ENCODE measurements at places on chromosomes 16 and 17.

DNA sequence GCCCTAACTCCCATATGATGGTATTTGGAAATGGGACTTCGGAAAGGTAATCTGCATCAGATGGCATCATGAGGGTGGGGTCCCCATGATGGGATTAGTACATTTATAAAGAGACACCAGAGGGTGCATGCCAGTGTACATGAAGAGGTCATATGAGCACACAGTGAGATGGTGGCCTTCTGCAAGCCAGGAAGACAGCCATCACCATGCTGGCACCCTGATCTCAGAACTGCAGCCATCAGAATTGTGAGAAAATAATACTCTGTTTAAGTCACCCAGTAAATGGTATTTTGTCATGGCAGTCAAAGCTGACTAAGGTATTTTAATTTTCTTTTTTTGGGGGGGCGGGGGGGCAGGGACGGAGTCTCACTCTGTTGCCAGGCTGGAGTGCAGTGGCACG is 47.1 kb upstream of the ABCA10 start:
- no peak for DNase-seq

GRCh38 chr17:37801171-37801570 is 56.3 kb upstream of the HNF1B start:
- DNase-seq, result no peak

DNA sequence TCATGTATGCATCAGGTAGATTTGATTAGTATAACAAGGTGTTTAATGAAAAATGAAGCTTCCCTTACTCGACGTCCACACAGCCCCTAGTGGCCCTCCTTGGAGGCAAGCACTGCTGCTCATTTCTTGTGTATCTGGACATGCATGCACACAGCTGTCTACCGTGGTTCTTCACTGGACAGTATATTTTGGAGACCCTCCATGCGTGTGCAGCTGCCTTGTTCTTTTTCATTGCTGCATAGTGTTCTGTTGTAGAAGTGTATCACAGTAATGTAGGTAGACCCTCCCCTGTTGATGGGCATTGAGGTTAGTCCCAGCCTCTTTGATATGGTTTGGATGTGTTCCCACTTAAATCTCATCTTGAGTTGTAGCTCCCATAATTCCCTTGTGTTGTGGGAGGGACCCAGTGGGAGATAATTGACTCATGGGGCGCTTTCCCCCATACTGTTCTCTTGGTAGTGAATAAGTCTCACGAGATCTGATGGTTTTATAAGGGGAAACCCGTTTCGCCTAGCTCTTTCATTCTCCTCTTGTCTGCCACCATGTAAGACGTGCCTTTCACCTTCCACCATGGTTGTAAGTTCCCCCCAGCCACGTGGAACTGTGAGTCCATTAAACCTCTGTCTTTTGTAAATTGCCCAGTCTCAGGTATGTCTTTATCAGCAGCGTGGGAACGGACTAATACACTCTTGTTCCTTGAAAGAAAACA is 6.3 kb downstream of the CMIP start:
- no peak for DNase-seq

GRCh38 chr17:64081802-64082799 is 47.8 kb downstream of the ERN1 start:
- peak; percentile 17 for DNase-seq

DNA sequence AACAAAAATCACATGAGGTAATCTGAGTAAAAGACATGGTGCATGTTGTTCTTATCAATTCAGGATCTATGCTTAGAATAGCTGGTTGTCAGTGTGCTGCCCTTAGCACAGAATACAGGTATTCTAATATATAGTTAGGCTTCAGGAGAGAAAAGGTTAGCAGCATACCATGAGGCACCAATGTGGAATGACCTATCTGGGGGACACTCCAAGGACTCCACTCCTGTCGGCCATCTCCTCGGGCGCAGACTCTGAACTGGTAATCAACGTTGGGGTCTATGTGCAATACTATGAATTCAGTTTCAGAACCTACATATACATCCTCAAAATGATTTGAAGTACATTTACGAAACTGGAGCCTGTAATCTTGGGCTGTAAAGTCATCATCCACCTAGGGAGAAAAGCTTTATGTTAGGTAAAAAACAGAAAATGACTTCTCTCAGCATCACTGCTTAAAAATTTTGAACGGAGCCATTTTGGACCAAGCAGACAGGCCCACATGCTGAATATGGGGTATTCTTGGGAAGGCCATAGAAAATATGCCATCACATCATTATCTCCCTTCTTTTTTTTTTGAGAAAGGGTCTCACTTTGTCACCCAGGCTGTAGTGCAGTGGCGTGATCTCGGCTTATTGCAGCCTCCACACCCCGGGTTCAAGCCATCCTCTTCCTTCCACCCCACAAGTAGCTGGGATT is 31.1 kb downstream of the CRLF3 start:
- no peak for DNase-seq

GRCh38 chr16:86913886-86914285 is 335.5 kb downstream of the FOXL1 start:
- DNase-seq, result no peak

- DNase-seq, result no peak
Observed at GRCh38 chr17:62619417-62620155, 7.9 kb upstream of the MRC2 start.

DNA sequence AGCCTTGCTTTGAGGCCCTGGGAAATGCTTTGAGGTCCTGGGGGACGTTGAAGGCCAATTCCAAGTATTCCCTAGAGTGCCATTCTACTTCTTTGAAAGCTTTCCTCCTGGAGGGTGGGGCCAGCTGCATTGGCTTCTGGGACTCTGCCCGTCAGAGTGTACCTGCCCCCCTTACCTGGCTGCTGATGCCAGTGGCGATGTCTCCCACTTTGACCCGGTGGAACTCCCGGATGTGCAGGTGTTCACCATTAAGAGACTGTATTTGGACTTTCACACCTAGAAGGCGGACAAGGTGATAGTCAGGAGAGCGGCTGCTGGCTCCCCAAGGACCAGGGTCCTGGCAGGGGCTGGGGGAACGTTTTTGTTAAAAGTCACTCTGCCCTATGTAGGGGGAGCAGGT is 3.1 kb upstream of the SPATA32 start:
- DNase-seq, result no peak

DNA sequence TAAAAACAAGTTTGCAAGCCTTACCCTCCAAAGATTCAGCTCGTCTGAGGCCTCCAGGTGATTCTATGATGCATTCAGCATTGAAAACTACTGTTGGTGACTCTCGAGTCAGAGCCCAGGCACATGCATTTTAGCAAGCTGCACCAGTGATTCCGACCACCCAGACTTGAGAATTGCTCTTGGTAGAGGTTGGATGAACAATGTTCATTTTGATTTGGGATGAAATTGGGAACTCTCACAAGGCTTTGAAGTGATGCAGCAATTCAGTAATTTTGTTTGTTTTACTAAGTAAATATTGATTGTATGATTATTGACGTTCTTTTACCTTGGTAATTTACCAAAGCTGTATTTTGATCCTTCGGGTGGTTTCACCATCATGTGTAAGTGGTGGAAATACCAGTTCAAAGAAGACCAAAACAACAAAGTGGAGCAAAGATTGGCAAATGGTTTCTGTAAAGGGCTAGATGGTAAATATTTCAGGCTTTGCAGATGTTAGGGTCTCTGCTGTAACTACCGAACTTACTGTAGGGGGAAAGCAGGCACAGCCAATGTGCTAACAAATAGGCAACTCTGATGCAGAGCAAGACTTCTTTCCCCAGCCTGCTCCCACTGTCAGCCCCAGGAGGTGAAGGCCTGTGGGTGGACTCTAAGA is 11.8 kb downstream of the ALDH3A2 start:
- DNase-seq, result no peak

DNA sequence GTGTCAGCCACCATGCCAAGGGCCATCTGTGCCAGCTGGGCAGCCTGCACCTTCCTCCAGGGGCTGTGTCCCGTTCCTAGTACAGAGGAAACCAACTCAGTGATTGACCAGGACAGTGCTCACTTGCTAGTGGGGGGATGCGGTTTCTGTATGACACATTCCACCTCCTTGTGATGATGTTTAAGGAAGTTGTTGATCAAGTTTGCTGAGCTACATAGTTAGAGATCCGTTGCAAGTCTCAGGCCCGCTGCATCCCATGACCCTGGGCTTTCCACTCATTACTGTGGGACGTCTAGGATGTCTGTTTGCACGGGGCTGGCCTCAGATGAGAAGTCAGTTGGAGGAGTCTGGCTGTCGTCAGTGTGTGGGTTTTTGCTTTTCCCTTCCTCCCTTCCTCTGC is 33.6 kb downstream of the RNF213 start:
- no peak for DNase-seq

DNA sequence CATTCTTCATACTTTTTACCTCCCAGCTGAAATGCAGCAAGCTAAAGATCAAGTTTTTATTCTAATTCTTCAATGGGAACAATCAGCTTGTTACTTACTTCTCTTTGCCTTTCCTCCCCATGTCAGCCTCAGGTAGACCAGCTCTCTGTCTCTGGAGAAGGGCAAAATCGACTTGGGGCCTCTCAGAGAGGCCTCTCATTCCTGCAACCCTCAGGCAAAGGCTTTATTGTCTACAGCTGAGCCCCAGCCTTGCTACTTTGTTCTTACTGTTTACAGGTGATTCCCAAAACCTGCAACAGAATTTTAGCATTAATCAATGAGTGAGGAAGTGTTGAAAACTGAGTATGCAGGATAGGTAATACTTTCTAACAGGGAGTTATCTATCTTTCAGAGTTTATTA is 148.6 kb downstream of the KIF2B start:
- no peak for DNase-seq

GRCh38 chr17:81869221-81870130 is 1.7 kb downstream of the ARHGDIA start:
- DNase-seq, result no peak

DNA sequence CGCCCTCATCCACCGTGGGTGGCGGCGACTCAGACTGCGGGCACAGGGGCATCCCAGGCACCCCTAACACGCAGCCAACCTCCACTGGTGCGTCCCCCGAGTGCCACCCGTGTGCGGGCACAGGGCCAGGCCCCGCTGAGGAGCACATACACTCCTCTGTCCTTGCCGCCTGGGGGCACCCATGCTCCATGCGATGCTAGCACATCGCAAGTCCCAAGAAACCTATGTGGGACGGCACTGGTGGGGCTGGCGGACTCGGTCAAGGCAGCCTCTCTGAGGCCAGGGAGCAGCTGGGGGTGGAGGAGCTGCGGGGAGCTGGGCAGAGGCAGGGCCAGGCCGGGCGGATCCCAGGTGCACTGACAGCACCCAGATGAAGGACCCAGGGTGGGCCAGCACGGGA is 4.0 kb downstream of the ZNF598 start:
- DNase-seq, result no peak

DNA sequence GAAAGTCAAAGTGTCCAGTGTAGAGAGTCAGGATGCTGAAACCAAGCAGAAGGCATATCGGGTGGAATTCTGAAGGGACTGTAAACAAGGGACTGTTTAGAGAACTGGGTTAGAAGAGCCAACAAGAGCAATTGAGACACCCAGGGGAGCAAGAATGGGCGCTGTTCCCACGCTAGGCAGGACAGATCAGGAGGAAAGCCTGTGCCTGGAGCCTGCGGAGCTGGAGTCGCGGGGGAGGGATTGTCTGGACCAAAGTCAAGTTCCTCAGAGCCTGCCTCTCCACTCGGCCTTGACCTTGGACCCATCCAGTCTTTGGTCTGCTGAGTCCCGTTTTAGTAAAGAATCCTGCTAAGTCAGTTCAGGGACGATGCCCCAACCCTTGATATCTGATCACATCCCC is 14.7 kb upstream of the KLHL36 start:
- no peak for DNase-seq

GRCh38 chr17:36949461-36949927 is 740 bp downstream of the AATF start:
- no peak for DNase-seq

DNA sequence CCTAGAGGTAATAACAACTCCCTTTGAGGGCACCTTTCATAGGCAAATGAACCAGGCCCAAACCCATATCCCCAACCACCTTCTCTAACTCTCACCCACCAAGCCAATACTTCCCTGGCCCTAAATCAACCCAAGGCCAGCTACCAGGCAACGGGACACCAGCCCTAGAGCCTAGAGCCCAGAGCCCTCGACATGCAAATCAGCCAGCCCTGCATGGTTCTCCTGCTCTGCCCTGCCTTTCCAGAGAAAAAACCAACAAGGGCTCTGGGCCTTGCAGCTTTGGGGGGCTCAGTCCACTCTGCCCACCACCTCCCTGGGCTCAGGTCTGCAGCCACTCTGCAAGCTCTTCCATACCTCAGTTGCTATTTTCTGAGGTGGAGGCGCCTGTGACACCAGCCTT is 55.0 kb downstream of the PITPNM3 start:
- no peak for DNase-seq

GRCh38 chr17:29445844-29446243 is 55.7 kb downstream of the TAOK1 start:
- DNase-seq, result no peak

- DNase-seq, result no peak
Observed at GRCh38 chr17:38569701-38570512, 35.8 kb downstream of the SRCIN1 start.

DNA sequence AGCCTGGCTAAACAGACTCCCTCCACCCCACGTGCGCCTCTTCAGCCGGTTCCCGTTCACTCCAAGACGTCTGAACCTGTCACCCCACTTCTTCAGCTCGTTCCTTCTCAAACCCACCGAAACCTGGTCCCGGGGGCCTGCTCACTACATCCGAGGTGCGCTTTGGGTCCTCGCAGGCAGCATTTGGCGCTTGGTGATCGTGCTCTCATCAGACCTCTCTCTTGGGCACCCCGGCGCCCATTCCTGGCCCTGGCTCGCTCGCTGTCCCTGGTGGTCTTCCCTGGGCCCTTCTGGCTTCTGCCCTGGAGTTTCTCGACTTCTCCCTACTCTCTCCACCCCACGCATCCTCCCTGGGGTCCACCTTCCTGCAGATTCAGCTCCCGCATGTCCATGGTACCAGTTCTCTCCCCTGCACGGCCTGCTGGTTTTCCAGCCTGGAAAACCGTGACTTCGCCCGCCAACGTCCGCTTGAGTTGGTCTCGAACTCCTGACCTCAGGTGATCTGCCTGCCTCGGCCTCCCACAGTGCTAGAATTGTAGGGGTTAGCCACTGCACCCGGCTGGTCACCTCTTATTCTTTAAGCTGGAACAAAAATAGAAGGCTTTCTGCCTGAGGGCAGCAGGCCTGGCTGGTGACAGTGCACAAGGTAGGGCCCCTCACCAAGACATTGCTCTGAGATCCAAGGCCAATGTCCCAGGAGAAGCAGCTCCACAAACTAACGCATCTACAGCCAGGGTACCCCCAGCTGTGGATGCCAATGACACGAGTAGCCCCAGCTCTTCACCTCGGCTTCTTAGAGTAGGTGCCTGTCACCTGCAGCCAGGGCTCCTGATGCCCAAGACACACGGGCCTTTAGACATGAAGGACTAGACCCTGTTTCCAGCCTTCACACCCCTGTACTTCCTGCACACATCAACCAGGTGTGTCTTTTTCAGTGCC is 1.1 kb upstream of the MEAK7 start:
- no peak for DNase-seq
